Thoracic aorta (tissue), 2 donors: ENCODE measurements at places on chromosomes 6 and 20. TPM values are rescaled to one million over a fixed set of nuclear protein-coding genes. Genes with fewer than 3 reads are reported as not detected.

The GDAP1L1 gene
- total RNA-seq, result not detected

The FOXQ1 gene
- not detected for total RNA-seq

The RBM24 gene
- total RNA-seq, result 7.9 TPM

The EFCAB8 gene
- total RNA-seq, result 1.5 TPM

The TBX18 gene
- total RNA-seq, result 85.4 TPM

The CCN5 gene
- 994 TPM for total RNA-seq

The GHRH gene
- total RNA-seq, result not detected

The EDN1 gene
- total RNA-seq, result 11.8 TPM
